ENCODE measurements at places on chromosomes 4 and X. TPM values are rescaled to one million over a fixed set of nuclear protein-coding genes. Genes with fewer than 3 reads are reported as not detected.

The GSPT2 gene
- total RNA-seq = 13.6 TPM

The AR gene
- 1.8 TPM for total RNA-seq

The UGT2B10 gene
- 0.29 TPM for total RNA-seq

The ACOX3 gene
- total RNA-seq = 37.9 TPM

The CT45A2 gene
- not detected for total RNA-seq

Data from stomach (tissue), 19 donors.